ENCODE measurements at places on chromosomes 11 and 22.

DNA sequence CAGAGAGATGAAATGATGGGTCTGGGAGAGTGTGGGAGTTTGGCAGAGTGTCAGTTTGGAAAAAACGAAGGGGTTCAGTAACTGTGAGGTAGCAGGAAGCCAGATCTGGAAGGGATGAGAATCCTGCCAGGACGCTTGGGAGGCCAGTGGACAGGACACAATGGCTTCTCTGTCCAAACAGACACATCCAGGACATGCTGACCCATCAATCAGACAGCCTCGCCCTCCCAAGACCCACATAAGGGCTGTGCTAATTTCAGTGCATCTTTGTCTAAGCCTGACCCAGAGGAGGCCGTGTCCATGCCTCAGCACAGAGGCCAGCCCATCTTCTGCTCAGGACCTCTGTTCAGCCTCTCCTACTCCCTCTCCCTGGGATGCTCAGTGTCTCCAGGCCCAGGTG, 576.5 kb upstream of the B3GAT1 start:
- no peak for DNase-seq

GRCh38 chr22:39382410-39382809, 17.2 kb upstream of the TAB1 start:
- no peak for DNase-seq

DNA sequence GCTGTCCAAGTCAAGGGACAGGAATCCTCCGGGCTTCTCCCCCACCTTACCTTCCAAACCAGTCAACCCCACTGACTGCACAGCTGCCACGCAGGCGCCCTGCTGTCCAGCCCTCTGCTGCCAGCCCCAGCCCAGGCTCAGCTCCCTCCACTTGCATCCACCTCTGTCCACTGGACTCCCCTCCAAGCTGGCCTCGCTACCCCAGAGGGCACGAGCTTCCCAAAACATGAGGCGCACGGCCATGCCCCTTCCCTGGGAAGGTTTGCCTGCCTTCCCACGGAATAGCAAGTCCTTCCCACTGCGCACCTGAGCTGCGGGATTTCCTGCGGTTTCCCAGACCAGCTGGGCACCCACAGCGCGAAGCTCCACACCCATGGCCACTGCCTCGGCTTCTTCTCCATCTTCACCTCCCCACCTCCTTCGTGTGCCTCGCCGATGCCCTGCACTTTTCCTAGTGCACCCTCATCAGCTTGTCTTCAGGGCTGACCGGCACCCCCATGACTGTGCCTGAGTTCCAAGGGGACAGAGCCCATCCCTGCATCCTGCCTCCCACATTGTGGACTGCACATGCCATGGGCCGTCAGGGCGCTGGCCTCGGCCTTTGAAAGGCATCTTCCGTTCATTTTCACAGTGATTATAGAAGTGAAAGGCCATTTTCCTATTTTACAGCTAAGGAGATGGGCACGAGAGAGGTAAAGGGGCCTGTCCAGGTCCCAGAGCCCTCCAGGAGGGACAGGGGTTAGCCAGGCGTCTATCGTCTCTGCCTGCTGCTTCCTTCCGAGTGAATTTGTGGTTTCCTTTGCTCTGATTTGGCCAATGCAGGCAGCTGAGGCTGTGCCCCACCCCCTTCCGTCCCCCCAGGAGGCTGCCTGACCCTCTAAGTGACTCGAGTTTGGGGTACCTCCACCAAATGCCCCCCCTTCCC, 16.4 kb downstream of the IFITM10 start:
- DNase-seq, result no peak

- DNase-seq, result no peak
These were observed 37.9 kb downstream of the CELF1 start for GRCh38 chr11:47514825-47515647.

DNA sequence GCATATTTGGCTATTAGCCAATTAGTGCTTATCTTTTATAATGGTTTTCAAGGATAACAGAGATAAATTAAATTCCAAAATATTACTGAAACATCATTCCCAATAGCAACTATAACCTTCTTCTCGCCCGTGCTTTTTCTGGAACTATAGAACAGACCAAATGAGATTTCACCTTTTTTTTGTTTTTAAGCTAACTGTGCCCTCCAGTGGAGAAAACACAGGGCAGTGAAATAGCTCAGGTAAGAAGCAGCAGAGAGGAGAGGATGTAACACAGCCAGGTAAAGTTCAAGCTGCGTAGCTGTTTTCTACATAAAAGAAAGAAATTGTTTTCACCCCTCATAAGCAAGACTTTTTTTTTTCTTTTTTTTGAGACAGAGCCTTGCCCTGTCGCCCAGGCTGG, 28.2 kb downstream of the HSD17B12 start:
- no peak for DNase-seq

- no peak for DNase-seq
These were observed 92.0 kb downstream of the SGSM3 start for GRCh38 chr22:40462195-40462984.

DNA sequence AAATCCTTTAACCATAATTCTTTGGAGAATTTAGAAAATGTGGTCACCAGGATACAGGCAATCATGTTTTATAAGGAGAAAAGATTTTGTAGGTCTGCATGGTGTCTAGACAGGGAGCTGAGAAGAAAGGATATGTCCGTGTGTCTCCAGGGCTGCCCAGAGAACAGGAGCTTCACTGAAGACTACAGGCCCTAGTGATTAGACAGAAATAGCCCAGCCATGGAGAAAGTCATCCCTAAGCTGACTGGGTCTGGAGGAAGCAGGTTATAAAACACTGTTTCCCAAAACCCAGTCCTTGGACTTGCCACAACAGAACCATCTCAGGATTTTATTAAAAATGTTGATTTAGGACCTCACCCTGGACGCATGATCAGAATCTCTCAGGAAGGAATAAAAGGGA, 84.4 kb downstream of the GALNT18 start:
- no peak for DNase-seq

GRCh38 chr11:58513747-58514367, 6.0 kb upstream of the OR5B21 start:
- DNase-seq, result no peak

DNA sequence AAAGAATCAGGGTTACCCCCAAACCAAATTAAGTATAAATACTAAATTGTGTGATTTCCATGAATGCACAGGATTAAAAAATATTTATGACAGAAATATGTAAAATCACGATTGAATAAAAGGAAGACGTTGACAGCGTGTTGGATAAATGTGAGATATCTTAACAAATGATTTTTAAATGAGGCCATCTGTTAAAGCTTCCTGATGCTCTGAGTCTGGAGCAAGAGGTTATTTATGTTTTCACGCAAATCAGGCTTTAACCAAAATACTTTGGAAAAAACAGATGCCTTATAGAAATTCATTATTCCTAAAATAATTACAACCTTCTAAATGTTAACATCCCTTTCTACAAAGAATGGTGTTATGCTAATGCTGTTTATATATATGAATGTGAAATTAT, 123.3 kb downstream of the PAX6 start:
- no peak for DNase-seq

DNA sequence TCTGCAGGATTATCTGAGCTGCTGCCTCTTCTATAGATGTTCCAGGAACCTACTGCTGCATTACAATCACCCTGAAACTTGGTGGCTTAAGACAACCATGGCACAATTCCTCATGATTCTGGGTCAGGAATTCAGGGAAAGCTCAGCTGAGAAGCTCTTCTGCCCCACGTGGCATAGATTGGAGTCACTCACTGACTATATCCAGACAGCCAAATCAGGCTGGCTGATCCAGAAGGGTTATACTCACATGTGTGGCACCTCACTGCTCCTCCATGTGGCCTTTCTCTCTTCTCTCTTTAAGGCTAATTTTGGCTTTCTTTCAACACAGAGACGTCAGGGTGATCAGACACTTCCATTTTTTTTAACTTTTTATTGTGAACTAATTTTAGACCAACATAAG, 125.5 kb downstream of the BBOX1 start:
- DNase-seq, result no peak

DNA sequence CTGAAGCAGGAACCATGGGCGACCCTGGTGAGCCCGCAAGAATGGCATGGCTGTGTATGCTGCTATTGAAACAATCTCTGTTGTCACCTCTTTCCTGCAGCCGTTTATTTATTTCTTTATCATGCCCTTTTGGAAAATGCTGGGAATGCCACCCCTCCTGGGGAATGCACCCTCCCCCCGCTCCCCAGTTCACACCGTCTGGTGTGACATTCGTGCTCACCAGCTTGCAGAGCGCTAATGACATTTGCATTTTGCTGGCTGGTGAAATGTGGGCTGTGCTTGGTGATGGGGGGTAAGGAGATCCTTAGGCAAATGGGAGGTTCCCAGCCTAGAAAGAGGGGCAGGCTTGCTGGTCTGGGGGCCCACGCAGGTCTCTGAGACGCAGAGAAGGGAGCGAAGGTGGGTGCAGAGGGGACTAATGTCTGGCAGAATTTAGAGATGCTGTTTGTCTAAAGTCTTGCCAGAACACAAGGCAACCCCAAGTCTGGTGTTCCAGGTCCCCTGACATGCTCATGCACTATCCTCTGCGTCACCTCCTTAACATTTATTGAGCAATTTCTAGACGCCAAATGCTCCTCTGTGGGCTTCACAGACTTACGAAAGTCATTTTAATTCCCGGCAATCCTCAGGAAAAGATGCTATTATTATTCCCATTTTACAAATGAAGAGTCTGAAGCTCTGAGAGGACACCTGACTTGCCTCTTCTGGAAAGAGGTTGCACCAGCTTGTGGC, 91.7 kb downstream of the TP53I11 start:
- no peak for DNase-seq

DNA sequence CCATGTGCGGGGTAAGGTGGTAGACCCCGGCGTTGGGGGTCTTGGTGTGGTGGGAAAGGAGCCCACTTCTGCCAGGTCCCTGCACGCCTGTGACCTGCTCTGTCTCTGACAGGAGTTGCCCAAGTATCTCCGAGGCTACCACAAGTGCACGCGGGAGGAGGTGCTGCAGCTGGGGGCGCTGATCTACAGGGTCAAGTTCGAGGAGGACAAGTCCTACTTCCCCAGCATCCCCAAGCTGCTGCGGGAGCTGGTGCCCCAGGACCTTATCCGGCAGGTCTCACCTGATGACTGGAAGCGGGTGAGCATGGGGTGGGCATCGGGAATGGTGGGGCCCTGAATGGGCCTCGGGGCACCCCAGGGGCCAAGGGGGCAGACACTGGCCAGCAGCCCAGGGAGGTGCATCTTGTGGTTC, 83.0 kb downstream of the MYO7A start:
- DNase-seq, result no peak

- no peak for DNase-seq
These were observed 25.5 kb upstream of the TSPAN18 start for GRCh38 chr11:44701276-44701675.

- DNase-seq, result no peak
These were observed 22.1 kb downstream of the NECTIN1 start for GRCh38 chr11:119706887-119707286.

- no peak for DNase-seq
These were observed 345.4 kb upstream of the KIRREL3 start for GRCh38 chr11:127345819-127346459.

DNA sequence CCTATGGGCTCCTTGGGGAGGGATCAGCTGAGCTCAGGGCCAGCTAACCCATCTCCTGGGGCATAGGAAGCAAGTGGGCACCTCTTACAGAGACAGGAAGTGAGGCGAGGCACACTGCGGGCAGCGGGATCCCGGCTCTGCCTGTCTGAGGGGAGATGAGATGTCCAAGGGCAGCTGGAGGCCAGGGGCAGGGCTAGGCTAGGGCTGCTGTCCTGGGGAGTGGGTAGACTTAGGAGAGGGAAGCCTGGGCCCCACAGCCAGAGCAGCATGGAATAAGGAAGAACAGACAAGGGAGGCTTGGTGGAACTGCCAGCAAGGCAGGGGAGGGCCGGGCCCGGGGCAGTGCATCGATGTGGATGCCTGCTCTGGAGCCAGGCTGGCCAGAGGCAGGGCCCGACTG, 76.3 kb downstream of the MORC2 start:
- no peak for DNase-seq

- DNase-seq, result no peak
These were observed 47.9 kb upstream of the ARHGAP42 start for GRCh38 chr11:100639140-100639539.
